ENCODE measurements at places on chromosomes 5 and 9.

- DNase-seq = peak; percentile 54
Measured at GRCh38 chr9:129412814-129413536, 207.9 kb downstream of the C9orf50 start.

GRCh38 chr5:93402451-93402850 is 178.6 kb downstream of the NR2F1-AS1 start:
- no peak for DNase-seq

GRCh38 chr9:6214434-6214833 is 1.2 kb upstream of the IL33 start:
- no peak for DNase-seq

DNA sequence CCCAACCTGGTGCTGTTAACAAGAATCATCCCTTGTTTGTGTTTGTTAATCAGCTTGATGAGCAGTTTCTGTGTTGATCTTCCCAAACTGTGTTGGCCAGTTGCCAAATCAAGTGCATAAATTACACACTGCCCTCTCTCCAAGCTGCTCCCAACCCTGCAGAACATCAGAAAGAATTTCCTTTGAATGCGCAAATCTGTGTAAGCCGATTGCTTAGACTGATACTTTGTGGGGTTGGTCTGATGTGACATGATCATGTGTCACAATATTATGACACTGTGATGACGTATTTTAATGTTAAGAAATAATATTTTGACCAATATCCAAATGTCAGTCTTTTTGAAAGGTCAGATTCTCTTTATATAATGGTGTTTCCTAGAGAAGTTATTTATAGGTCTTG is 766.4 kb upstream of the WWC1 start:
- no peak for DNase-seq

DNA sequence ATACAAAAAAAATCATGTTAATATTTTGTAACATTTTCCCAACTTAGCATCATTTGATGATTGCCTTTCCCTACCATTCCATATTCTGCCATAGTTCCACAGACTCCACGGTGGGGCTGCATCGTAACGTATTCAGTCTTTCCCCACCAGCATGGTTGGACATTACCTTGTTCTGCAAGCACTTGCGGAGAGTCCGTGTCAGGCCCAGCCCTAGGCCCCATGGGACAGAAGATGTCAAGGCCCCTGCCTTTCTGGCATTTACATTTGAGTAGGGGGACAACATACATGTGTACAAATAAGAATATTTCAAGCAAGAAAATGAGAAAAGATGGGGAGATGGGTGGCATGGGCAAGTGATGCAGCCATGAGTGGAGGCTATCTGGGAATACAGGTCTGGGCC is 8.2 kb upstream of the PHF2 start:
- no peak for DNase-seq

GRCh38 chr9:68455451-68455850 is 85.2 kb downstream of the TMEM252 start:
- no peak for DNase-seq

DNA sequence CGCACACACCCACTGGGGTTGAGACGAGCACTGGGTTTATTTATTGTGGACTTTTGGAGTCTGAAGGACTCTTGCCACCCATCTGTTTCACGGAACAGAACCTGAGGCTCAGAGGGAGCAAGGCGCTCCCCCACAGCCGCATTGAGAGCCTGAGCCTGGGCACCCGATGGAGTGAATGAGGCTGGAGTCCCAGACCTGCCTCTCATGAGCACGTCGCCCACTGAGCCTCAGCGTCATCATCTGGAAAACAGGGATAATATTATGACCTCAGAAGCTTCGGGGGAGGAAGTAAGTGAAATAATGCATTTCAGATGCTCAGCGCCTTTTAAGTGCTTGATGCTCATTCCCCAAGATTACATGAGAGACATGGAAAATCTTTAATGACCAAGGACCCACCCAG is 5.5 kb downstream of the NEK6 start:
- no peak for DNase-seq

DNA sequence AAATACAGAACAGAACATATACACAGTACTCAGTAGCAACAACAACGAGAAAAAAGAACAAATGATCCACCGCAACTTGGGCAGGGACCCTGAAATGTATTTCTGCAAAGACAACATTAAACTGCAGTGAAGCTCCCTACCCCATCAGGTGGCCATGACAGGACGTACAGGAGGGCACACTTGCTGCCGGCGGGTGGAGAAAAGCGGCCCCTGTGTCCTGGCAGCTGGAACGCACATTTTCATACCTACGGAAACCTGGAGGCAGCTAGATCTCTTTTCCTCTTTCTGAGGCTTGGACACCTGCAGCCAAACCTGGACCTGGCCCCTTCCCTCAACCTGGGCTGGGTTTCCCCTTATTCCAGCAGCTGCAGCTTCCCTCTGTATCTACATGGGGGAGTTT is 42.2 kb upstream of the ZNF354B start:
- no peak for DNase-seq

- DNase-seq = no peak
Measured at GRCh38 chr5:72379936-72380335, 59.8 kb downstream of the PTCD2 start.

DNA sequence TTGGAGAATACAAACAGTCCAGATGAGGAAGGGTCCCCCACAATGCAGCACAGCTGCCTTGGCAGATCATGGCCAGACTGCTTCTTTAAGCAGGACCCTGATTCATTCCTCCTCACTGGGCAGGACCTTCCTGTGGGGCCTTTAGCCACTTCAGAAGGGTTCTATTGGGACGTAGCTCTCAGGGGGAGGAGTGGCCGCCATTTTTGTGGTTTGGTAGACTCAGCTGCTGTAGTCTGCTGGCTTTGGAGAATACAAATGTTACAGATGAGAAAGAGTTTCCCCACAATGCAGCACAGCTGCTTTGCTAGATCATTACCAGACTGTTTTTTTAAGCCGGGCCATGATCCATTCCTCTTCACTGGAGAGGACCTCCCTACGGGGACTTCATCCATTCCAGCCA is 57.4 kb downstream of the TMEM38B start:
- no peak for DNase-seq

GRCh38 chr5:86806206-86806605 is 188.5 kb downstream of the COX7C start:
- DNase-seq = no peak

DNA sequence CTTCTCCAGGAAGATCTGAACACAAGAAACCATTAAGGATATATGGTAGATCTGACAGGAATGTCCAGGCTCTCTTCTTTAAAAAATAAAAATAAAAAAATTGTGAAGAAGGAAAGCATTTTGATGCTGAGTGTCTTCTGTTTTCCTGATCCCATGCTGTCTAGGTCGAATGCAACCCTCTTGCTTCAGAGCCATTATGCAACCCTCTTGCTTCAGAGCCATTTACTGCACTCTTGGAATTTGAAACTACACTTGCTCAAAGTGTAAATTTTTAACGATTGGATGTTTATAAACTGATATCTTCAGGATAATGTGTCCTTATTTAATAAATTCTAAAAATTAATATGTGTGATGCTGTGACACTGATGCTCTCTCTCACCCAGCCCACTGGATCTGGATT is 505.1 kb downstream of the DNAH5 start:
- DNase-seq = no peak

- DNase-seq = no peak
Measured at GRCh38 chr5:170104299-170104698, 1.4 kb upstream of the FOXI1 start.

DNA sequence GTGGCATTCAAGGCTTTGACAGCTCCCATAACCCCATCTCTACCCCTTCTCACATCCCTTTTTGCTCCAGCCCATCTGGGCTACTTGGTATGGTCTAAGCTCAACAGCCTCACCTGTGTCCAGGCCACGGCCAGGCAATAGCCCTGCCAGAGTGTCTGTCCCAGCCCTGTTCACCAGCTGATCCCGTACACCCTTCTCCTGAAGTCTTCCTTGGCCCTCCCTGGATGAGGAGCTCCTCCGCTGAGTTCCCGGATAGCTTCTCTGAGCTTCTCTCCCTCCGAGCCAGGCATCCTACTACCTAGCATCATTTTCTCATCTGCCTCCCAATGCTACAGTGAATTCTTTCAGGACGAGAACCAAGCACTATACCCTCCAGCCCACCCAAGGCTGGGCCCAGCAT is 208.2 kb downstream of the DAB2IP start:
- no peak for DNase-seq

- no peak for DNase-seq
Measured at GRCh38 chr9:129270205-129270604, 92.1 kb upstream of the IER5L start.

All from NK-92 treated with Interleukin-12 subunit alpha and Interleukin-12 subunit beta, amount 100 ng/mL, for 24 hours (cell line).